Dermis blood vessel endothelial cell (primary cell): ENCODE measurements at places on chromosomes 7 and 10.

DNA sequence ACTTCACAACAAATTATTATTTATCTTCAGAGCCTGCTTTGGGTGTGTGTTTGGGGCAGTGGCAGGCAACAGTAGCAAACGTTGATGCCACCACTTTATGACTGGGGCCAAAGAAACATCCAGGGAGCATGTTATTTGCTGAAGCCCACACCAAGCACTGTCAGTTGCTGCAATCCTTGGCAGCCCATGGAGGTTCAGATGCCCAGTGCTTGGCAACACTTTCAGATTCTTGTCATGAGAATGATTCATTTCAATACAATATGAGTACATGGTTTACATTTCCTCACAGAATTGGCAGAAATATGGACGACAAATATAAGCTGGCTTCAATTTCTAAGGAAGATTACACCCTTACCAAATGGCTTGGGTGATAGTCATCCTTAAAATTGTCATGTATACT, 46.5 kb upstream of the GLI3 start:
- DNase-seq: no peak

GRCh38 chr10:118664321-118664720, 68.9 kb upstream of the PRLHR start:
- DNase-seq: no peak

DNA sequence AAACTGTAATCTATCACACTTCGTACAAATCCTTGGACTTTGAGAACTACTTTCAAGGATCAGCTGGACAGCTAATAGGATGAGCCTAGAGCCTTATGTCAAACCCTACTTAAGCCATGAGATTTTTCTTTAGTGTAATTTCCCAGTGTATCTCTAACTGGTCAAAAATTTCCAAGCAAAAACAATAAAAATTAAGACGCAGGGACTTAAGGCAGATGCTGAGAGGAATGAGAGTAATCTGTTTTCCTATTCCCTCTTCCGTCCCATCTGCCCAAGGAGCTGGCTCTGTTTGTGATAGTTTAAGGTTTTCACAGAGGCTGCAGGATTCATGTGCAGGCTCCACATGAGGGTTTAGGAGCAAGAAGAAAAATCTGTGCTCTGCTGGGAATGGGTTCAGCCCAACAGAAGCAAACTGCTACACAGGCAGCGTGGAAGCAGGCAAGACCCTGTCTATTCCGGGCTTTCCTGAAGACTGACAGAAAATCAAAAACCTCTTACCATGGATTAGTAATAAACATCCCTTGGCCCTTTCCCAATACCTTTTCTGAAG, 62.2 kb downstream of the ARMH3 start:
- no peak for DNase-seq

- peak; percentile 83 for DNase-seq
These were observed at the start of gene AKR1C3 for GRCh38 chr10:5094265-5095205. AKR1C3 (plus strand) TSS chr10:5094414; CDS start chr10:5094445, 31 bp downstream.

DNA sequence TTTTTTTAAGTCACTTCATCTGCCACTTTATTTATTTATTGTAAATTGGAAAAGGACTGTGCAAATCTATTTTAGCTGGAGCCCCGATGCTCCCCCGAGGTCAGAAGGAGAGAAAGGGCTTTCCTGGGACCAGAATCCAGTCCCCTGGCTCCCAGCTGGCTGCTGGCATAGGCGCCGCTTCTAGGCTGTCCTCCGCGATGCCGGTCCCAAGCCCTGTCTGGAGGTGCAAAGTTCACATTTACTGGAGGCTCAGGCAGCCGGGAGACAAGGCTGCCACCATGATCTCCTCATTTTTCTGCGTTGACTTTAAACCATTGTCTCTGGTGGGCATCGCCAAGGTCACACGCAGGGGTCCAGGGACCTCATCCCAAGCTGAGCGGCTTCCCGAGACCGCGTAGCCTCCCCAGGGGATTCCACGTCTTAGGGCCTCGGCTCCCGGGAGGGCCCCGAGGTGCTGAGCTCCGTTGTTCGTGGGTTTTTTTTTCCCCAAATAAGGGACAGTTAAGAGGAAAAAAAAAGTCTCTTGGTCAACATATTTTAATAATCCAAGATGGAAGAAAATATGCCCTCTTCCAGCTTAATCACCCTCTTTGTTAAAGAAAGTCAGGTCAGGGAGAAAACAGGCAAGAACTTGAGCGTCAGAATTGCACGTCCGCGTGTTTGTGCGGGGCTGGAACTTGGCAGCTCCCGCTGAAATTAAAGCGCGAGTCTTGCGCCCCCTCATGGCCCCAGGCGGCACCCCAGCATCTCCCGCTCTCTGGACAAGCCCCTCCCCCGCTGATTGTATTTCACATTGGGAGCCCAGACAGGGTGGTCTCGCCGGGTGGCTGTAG, 11.9 kb downstream of the RGR start:
- DNase-seq: peak; percentile 69

DNA sequence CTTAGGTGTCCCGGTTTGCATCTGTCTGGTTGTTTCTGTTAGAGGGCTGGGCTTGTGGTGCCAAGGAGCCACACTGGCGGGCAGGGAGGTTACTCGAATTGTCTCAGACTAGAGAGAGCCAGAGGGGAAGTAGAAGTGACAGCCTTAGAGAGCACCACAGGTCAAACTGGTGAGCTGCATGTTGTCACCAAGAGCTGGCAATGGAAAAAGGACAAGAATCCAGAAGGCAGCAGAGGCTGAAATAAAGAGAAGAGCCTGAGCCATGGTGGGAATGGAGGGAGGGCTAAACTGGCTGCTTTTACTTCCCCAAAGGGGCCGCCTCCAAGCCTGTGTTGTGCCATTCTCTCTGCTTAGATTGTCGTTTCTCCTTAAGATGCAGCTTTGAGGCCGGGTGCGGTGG, 31.1 kb upstream of the RHBDD2 start:
- DNase-seq: no peak

- no peak for DNase-seq
These were observed 722 bp downstream of the MDH2 start for GRCh38 chr7:76048668-76048988.

GRCh38 chr7:129163875-129164544, 19.5 kb downstream of the TSPAN33 start:
- peak; percentile 79 for DNase-seq

DNA sequence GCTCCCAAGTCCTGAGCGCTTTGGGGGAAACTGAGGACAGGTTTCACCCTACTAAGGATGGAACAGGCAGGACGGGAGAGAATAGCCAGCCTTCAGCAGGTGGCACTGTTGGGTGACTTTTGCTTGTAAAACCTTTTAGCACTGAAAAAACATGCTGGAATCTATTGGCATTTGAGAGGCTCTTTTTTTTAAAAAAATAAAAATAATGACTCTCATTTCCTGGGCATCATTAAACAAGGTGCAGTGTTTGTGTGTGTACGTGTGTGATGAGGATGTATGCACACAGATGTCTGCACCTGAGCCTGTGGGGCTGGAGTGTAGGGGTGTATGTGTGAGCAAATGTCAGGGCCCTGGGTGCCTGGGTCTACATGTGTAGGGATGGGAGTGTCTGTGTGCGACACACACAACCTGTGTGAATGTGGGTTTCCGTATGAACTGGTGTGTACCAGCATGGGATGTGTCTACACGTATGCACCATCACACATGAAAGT, 177.9 kb downstream of the RPS24 start:
- peak; percentile 66 for DNase-seq

DNA sequence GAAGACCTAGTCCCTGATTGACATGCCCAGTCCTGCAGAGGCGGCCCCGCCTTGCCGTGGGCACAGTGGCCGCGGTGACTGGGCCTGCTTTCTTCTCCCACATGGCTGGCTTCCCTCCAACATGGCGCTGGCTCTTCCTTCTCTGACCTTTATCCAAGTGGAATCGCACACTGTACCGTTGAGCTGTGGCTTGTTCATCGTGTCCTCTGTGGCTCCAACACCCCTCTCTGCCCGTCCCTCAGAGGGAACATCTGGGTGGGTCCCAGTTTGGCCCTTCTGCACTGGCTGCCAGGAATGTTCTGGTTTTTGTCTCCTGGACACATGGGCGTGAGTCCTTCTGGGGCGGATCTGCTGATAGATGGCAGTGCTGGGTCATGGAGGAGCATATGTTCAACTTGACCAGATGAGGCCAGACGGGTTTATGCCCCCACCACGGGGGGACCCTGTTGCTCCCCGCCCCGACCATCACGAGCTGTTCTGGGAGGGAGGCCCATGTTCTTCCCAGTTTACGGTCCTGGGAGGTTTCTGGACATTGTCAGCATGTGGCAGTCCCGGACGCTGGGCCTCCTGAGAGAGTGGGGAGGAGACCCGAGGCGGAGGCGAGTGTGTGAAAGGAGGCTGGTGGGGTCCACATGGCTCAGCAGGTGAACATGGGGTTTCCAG, 63.5 kb downstream of the LHPP start:
- DNase-seq: no peak

- DNase-seq: no peak
These were observed 657.9 kb downstream of the NXPH1 start for GRCh38 chr7:9091282-9091681.

DNA sequence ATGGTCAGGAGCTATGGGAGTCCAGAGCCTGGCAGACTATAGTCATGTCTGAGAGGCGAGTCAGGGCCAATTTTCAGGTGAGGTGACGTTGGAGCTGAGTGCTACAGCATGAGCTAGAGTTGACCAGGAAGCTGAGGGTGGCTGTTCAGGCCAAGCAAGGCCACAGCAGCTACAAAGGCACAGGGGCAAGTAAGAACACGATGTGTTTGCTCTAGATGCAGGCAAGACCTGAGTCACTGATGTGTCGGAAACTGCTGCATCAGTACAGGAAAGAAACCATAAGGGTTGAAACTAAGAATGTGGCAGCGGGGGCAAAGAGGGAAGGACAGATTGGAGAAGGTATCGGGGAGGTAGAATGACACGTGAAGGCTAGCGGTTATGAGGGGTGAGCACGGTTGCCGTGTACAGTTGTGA, 11.8 kb upstream of the RRP12 start:
- DNase-seq: peak; percentile 41

DNA sequence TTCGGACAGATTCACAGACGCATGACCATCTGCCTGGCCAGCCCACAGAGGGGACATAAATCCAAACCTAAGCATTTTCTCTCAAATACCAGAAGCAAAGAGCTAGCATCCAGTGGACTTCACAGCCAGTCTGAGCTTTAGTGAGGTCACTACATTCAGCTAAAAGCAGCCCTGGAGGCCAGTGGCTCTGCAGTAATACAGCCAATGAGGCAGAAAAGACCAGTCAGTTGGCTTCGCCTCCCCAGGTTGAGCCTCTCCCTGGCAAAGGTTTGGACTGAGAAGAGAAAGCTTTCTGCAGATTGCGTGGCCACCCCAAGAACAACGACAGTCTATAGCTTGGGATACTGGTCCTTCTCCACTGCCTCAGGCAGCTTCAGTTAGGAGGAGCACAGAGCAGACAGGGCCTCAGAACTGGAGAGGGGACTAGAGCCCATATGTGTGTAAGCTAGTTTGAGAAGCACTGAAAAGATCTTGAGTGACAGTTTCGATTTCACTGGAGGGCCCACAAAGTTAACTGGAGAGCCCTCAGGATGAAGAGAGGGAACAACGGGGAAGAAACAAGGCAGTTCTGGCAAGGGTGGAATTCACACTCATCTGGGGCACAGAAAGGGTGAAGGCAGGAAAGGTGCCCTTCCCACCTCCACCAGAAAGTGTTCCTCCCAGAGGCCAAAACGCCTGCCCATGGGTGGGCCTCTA, 3.8 kb downstream of the WDR91 start:
- no peak for DNase-seq

GRCh38 chr7:128946936-128947830, 9.5 kb downstream of the IRF5 start:
- no peak for DNase-seq

- no peak for DNase-seq
These were observed 322.0 kb upstream of the SEMA3D start for GRCh38 chr7:85508642-85509410.

- DNase-seq: no peak
These were observed 13.1 kb downstream of the WIPI2 start for GRCh38 chr7:5203183-5203537.

- DNase-seq: peak; percentile 79
These were observed 3.1 kb upstream of the PAPSS2 start for GRCh38 chr10:87656431-87657072.

- no peak for DNase-seq
These were observed 62.3 kb downstream of the HTR5A start for GRCh38 chr7:155132431-155132830.

DNA sequence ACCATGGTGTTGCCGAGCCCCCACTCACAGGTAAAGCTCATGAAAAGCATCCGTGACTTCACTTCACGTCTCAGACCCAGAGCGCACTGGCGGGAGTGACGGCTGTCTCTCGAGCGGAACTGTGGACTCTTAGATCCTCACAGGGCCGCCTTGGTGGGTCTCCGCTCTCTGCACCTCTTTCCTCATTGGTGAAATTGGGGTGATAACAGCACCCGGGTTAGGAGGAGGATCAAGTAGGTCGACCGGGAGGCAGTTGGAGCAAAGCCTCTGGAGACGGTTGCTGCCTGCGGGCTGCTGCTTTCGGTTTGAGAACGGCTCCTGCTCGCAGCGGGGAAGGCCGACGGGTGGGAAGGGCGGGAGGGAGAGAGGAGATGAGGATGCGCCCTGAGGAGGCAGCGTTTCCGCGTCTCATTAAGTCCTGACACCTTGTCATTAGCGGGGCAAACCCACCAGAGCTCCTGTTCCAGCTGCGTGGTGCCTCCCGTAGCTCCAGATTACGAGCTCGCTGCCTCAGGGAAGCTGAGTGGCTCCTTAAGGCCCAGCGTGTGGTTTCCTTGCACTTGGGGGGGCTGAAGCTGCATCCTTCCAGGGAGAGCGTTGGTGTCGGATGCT, 51.9 kb upstream of the CFAP46 start:
- DNase-seq: peak; percentile 11

GRCh38 chr7:25066253-25066652, 58.8 kb downstream of the CYCS start:
- no peak for DNase-seq

DNA sequence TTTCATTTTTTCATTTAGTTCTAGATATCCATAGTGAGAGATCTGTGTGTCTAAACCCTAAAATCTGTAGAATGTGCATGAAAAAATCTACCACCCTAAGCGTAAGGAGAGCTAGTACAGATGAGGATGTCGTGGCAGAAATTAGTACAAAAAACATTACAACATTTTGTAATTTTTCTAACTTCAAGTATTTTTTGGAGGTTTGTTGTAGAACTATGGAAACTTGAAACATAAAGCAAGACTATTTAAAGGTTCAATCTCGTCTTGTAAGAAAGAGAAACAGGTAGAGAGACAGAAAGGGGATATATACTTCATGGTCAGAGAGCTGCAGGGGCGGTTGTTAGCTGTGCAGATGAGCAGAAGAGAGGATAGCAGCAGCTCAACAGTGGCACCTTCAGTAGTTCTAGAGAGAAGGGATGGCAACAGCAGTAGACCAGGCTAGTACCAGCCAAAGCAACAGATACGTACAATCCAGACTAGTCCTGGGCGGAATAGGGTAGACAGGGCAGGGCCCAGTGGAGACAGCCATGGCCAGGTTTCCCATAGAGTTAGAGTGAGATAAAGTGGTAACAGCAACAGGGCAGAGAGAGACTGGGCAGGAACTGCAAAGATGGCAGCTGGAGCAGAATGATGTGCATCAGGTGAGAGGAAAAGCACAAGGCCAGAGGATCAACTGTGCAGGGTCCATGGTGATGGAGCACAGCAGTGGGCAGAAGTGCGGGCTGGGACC, 145.2 kb downstream of the FRMD4A start:
- DNase-seq: peak; percentile 72

DNA sequence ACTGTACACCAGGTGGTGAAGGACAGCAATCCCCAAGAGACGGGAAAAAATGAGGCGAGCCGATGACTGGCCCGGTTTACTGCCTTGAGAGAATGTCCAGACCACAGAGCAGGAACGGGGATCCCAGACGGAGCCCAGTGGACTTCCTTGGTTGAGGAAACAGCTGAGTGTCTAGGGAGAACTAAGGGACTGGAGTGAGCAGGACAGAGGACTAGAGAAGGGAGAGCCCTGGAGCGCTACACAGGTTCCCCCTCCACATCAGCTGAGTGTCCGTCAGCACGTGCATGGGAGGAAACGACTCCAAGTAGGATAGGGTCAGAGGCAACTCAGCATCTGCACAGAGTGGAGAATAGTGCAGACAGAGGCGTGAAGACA, 7.1 kb upstream of the WDR86 start:
- no peak for DNase-seq
